Cardiac fibroblast (primary cell): ENCODE measurements at places on chromosomes 5 and 9.

DNA sequence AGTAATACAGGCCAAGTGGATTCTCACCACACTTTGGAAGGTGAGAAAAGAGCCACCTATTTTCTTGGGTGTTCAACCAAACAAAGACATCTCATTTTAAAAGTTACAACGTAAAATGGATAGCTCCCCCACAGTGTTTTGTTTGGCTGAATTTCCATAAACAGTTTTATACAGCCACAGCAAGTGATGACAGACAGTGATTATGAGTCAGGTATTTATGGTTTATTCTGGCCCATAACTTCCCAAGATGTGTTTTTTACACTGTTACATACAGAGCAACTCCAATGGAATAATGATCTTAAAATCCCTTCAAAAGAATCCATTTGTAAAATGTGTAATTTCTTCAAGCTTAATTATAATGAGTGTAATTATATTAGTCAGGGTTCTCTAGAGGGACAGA, 421.3 kb downstream of the TLE1 start:
- DNase-seq: no peak

GRCh38 chr9:109052416-109052815, 39.1 kb upstream of the CTNNAL1 start:
- peak; percentile 13 for DNase-seq

GRCh38 chr9:13022756-13023155, 247.9 kb downstream of the LURAP1L start:
- DNase-seq: no peak

GRCh38 chr5:67181648-67182221, 14.9 kb downstream of the CD180 start:
- DNase-seq: no peak

DNA sequence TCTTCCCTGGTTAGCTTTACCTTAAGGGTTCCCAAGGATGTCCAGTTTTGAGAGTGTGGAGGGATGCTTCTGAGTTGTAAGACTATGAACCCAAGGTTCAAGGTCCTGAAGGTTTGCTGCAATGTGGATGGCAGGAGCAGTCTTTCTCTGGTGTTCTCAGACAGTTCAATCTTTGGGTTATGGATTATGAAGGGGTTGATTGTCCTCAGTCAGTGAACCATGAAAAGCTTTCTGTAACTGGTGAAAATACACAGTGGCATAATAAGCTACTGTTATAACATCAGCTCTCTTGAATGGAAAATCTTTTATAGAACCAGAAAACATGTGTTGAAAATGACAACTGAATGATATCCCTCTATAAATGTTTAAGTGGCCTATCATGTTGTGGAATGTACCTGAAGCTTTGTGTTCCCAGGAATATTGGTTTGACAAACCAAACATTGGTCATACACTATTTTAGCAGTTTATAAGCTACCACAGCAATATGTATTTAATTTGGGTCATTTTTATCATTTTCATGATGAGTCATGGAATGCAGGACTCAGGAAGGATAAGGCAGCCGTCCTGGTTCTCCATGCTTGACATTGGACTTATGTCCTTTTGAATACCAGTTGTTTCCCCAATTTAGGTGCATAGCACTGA, 1041.8 kb upstream of the ARRDC3 start:
- no peak for DNase-seq

DNA sequence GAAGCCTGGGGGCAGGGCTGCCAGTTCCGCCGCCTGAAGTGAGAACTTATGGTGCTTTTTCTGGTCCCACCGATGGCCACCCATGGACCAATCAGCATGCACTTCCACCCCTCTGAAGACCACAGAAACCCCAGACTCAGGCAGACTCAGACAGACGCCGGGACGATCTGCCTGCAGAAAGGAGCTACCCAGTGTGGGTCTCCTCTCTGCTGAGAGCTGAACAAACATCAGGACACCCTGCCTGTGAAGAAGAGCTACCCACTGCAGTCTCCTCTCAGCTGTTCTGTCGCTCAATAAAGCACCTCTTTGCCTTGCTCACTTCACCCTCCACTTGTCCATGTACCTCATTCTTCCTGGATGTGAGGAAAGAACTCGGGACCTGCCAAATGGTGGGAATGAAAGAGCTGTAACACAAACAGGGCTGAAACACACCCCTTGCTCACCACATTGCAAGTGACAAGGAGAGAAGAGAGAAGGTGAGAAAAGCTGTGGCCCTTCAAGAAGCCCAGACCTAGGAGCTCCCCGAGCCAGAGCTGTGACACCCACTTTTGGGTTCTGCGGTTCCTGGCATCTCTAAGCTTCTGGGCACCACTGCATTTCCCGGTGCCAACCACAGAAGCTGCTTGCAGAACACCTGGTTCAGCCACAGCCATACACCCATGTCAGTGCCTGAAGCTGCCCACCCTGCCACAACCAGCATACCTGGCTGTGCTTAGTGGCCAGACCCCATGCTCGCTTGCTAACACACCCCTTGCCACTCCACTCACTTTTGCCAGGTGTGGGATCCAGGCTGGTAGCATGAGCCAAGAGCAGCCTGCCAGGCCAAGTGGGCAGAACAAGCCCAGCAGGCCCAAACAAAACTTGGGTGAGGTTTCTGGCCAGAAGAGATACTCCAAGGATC, 114.3 kb upstream of the TSLP start:
- no peak for DNase-seq

DNA sequence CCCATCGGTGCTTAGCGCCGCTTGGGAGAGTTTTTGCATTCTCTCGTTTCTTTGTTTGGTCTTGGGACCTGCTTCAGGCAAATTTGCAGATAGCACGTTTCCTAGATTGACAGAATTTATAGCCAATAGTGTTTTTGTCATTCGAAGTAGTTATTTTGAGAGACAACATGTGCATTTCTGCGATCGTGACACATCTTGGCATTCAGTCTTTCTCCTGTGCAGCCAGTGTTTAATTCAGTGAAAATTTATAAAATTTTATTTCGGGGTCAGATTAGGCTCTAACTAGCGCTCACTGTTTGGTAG, 830 bp downstream of the PRRC1 start:
- peak; percentile 72 for DNase-seq

GRCh38 chr9:90198956-90199355, 443.7 kb downstream of the DIRAS2 start:
- no peak for DNase-seq

- peak; percentile 46 for DNase-seq
These were observed 202.5 kb downstream of the CDK5RAP2 start for GRCh38 chr9:120377268-120378159.

DNA sequence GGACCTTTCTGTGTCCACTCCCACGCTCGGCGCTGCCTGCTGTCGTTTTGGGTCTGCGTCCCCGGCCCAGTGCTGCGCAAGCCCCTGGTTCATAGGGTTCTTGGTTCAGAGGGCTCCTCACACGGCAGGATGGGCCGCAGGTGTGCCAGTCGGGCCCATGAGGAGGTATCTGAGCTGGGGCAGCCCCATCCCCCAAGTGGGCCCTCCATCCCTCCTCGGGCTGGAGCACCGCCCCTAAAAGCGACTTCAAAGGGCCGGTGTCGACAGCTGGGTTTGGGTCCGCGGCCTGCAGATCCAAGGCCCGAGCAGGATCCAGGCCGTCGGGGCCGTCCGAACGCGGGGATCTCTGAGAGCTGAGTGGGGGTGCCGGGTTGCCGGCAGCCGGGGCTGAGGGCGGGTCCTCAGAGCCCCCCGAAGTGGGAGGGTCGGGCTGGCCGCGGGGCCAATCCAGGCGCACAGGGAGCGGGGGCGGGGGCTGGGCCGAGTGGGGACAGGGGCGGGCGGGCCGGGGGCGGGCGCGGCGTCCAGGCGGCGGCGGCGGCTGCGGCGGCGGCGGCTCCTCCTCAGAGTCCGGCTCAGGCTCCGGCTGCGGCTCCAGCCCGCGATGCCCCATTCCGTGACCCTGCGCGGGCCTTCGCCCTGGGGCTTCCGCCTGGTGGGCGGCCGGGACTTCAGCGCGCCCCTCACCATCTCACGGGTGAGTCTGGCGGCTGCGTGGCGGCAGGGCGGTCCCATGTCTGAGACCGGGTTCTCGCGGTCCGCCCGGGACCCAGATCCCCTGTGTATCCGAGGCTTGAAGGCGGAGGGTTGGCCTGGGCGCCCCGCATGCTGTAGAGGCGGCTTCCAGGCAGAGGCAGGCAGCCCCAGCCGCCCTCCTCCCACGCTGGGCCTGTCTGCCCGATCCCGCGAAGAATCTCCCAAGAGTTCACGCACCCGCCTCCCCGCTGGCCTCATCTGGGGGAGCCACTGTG, at the start of gene PDLIM4:
PDLIM4 (plus strand) TSS at position 566 of the 971 bp plus-strand sequence; CDS start at position 605, 39 bp downstream.
- DNase-seq: peak; percentile 23

DNA sequence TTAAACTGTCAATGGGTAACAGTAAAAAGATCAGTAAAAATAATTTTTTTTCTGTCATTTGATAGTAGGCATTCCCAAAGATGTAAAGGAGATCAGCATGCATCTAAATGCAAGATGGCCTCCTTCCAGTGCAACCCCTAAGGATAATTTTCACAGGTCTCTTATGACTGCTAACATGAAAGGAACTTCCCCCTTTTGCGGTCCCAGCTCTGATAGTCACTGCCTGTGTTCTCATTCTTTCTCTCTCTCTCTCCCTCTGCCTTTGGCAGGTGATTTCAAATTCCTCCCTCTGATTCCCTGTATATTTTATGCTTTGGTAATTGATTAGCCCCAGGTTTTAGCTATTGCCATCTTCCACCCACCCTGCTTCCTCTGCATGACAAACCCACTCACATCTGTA, 8.9 kb downstream of the SPINK14 start:
- no peak for DNase-seq

DNA sequence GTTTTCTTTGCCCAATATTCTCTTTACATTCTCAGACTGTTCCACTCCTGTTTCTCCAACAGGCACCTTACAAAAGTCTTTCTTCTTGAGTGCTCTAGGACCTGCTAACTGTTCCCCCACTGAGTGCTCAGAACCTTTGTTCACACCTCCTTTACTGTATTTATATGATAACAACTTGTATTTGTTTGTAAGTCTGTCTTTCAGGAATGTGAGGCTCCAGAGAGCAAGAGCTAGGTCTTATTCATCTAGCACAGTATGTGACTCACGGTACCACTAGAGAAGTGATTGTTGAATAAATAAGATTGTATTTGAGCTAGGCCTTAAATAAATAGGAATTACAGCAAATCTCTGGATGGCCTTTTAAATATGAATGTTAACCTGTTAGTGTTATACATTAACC, 42.5 kb upstream of the MYOT start:
- DNase-seq: peak; percentile 52

DNA sequence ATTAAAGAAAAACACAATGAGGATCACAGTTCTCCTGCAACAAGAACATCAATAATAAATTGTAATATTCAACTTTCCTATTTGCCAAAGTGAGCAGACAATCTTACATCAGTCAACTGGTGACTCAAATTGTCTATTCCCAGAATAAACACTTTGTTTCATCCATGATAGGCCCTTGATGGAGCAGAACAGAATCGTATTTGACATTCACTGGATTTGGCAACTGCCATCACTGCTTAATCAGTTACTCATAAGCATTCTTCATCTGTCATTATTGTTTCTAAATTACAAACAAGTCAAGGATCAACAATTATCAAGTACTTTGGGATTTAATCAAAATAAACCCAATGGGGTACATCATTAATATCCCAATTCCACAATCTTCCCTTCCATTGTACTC, 398.4 kb downstream of the GABRG2 start:
- DNase-seq: no peak

DNA sequence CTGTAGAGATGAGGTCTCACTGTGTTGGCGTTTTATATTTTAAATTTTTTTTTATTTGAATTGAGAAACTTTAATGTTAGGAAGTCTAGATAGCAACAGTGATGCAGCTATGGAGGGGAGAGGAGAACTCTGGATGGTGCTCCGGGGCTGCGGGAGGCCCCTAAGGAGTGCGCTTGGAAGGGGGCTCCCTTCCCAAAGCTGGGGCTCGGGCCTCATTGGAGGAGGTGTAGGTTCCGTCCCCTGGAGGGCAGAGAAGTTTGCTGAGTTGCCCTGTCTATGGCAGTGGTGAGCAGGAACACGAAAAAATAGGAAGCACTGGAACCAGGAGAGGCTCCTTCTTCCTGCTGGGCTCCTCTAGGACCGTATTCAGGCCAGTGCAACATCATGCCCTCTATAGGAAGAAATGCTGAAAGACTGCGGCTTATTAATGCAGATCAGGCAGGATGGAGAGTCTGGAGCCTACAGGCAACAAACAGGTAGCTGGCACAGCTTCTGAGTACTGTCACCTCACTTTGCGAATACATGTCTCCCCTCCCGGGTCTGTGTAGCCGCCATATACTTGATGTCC, 16.1 kb downstream of the AHRR start:
- DNase-seq: peak; percentile 46
